ENCODE measurements at places on chromosomes 13 and 19.
A peak's percentile ranks its signal among the peaks of the same experiment; 100 is the strongest.

DNA sequence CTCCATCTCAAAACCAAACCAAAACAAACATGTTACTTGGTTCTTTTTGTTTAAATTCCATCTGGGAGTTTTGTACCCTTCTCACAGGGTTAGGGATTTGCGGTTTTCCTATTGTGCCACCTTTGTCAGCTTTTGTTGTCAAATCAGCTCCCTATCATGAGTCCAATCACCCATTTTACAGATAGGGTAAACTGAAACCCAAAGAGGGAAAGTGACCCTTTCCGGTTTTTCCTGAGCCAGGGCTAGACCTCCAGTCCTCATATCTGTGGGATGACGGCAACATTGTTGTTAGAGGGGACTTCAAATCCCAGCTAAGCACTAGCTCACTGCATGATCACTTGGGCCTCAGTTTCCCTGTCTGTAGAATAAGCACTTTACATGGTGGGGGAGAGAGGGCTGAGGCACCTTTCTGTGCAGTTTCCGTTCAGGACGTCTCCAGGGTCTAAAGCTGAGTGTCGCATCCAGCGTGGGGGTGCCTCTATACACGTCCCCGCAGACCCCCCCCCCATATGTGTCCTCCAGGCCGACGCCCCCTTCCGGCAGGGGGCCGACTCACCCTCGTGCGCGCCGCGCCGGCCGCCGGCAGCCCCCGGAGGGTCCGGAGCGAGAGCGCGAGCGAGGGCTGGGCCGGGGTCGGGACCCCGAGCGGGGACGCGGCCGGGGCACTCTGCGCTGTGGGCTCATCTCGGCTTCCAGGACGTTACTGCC lies 3.9 kb downstream of the CCDC194 start:
- no peak for DNase-seq

GRCh38 chr13:41988244-41988643 lies 27.3 kb upstream of the VWA8 start:
- no peak for DNase-seq

DNA sequence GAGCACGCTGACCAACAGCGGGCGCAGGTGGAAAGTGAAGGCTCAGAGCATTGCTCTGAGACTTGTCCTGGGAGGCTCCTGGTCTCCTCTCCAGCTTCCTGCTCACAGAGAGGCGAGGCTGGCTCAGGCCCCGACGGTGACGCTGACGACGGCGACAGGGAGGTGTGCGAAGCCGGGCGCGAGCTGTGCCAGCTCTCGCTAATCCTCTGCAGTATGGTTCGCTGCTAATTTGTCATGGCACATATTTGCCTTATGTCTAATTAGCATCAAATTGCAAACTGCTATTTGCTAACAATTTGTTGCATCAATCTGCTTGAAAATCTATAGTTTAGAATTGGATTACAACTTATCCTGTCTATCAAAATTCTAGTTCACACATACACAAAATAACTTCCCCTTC lies 469.8 kb upstream of the ZNF507 start:
- no peak for DNase-seq

- no peak for DNase-seq
Observed at GRCh38 chr19:15297416-15298224, 34.7 kb downstream of the BRD4 start.

GRCh38 chr19:11699931-11700794 lies 38.6 kb downstream of the ZNF823 start:
- peak; percentile 3 for DNase-seq

GRCh38 chr19:29942404-29943261 lies 594 bp downstream of the URI1 start:
- peak; percentile 74 for DNase-seq

GRCh38 chr13:111629926-111630325 lies 309.5 kb downstream of the TEX29 start:
- no peak for DNase-seq

GRCh38 chr13:109131698-109132257 lies 502.4 kb downstream of the MYO16 start:
- DNase-seq = no peak

DNA sequence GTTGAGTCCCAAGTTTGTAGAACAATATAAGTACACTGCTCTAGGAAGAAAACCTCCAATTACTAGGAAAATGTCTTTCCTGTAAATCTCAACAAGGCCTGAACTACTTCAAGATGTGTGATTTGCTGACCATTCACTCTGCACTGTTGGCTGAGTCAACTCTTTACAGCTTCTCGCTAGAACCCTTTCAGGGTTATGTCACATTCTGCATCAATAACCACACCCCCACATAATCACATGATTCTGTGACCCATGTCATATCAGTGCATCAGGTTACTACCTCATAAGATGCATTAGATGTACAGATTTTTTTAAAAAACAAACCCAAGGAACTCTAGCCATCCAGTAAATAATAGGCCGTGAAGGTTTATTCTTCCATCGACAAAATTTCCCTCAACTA lies 16.1 kb upstream of the DCLK1 start:
- no peak for DNase-seq

DNA sequence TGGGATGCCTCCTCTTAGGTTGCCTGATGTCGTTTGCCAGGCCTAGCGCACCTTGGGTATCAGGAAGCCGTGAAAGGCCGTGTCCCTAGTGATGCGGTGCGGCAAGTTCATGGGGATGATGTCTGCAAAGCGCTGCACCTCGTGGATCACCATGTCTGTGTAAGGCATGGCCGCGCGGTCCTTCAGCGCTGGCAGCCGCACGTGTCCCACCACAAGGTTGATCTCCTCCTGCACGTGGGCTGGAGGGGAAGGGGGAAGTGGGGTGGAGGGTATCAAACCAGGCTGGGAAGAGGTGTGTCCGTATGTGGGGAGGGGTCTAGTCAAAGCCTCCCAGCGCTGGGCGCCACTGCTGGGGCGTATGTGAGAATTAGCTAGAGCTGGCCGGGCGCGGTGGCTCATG lies 23.2 kb downstream of the EGLN2 start:
- DNase-seq = no peak

GRCh38 chr19:4376028-4376670 lies 24.2 kb downstream of the SH3GL1 start:
- no peak for DNase-seq

GRCh38 chr19:46388311-46389095 lies 24.9 kb downstream of the CCDC8 start:
- DNase-seq = no peak

DNA sequence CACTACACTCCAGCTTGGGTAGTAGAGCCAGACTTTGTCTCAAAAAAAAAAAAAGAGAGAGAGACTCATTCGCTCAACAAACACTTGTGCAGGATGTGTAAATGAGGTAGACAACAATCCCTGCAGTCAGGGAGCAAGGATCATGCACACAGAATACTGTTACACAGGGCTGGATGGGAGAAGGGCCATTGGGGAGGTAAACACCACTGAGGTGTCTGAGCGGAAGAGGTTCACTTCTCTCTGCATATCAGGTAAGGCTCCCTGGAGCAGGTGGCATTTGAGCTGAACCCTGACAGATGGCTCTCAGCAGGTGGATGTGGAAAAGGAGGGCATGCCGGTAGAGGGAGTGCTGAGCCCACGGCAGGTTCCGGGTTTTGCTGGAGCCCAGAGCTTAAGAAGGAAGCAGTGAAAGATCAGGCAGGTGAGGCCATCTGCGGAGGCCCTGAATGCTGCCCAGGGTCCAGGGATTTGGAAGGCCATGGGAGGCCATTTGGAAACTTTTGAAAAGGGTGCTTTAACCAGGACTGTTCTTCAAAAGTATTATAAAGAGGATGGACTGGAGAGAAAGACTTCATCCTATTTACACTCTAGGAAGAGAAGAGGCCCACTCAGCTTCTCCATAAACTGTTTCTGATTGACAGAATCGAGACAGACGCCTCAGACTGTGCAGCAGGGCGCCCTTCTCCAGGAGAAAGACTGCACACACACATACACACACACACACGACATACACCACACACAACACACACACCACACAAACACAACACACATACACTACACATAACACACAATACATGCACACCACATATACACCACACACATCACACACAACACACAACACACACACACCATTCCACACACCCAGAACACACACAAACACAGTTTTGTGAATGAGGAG lies 199.4 kb downstream of the USP12 start:
- DNase-seq = peak; percentile 54

All from NCI-H2171 (cell line).